ENCODE measurements at places on chromosomes 11 and 22.

DNA sequence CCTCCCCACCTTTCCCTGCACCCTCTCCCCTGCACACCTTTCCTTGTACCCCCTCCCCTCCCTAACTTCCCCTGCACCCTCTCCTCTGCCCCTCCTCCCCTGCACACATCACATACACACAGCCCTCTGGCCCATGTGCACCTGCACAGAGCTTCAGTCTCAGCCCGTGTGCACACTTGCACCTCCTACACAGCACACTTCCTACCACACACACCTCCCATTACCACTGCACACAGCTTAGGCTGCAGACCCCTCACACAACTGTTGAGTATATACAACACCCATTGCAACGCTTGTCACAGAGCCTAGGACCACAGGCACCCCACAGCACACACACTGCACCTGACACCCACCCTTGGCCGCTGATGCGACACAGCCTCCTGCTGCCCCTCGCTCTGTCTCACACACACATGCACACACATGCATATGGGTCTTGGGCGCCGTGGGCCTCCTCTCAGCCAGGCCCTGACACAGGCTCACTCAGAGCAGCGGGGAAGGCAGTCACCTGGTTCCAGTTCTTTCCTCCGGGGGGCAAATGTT, 411 bp downstream of the SIGIRR start:
- DNase-seq: no peak

- DNase-seq: no peak
These were observed 230.4 kb downstream of the ST3GAL4 start for GRCh38 chr11:126585774-126586491.

GRCh38 chr22:46679706-46680269, 58.3 kb downstream of the CERK start:
- no peak for DNase-seq

- DNase-seq: no peak
These were observed 16.9 kb upstream of the CLMP start for GRCh38 chr11:123211981-123212380.

DNA sequence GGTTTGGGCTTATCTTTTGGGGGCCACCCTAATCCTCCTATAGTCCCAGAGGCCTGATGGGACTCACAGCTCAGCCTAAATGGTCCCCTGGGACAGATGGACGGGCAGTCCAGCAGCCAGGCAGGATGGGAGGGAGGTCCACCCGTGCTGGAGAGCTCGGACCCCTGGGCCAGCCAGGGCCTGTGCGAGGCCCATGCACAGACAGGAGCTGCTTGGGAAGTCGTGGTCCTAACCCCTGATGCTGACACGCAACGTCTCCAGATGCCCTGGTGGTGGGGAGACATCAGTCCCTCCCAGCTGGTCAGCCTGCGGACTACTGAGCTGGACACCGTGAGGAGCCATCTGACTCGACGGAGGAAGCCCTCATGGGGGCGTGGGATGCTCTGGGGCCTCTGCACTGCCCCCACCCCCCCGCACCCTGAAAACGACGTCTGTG, 31.2 kb upstream of the MUC5AC start:
- no peak for DNase-seq

- DNase-seq: no peak
These were observed 17.2 kb downstream of the CLDN25 start for GRCh38 chr11:113796663-113797259.

- no peak for DNase-seq
These were observed 79.9 kb upstream of the RAB1B start for GRCh38 chr11:66188580-66188979.

DNA sequence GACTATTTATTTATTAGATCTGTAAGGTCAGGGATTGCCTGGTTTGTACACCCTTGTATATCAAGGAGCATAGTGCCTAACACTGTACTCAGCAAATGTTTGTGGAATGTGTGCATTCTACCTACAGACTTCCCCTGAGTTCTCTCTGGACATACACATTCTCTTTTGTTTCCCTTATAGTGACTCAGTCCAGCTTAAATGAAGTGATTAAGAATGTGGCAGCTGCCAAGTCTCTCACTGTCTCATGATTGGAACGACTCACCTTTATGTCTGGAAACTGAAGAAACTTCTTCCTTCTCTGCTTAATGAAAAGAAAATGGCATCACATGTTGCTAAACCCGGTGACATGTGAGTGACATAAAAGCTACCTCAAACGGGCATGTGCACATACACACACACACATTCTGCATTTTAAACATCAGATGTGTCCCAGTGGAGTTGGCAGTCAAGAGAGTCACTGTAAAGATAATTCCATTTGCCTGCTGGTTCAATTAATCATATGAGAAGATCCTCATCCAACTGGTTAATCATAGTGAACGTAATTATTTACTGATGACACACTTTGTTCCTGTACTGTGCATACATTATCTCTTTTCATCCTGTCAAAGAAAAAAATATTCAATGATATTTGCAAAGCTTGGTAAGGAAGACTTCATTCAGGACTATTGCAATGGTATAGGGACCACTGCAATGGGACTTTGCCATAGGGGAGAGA, 42.8 kb downstream of the GLYAT start:
- DNase-seq: no peak
